ENCODE measurements at places on chromosomes 12 and 14. TPM values are rescaled to one million over a fixed set of nuclear protein-coding genes. Genes with fewer than 3 reads are reported as not detected.

POTEM gene
- total RNA-seq, result not detected

CATSPERB gene
- total RNA-seq, result not detected

SERPINA1 gene
- total RNA-seq, result not detected

CLEC2A gene
- total RNA-seq, result not detected

EFCAB11 gene
- total RNA-seq, result 5.2 TPM

All from fibroblast of villous mesenchyme (primary cell).